ENCODE measurements at places on chromosomes 2 and 18.

GRCh38 chr18:78144669-78145068 lies 834.9 kb upstream of the SALL3 start:
- DNase-seq, result no peak

GRCh38 chr18:10130606-10131005 lies 216.8 kb downstream of the VAPA start:
- DNase-seq, result no peak

DNA sequence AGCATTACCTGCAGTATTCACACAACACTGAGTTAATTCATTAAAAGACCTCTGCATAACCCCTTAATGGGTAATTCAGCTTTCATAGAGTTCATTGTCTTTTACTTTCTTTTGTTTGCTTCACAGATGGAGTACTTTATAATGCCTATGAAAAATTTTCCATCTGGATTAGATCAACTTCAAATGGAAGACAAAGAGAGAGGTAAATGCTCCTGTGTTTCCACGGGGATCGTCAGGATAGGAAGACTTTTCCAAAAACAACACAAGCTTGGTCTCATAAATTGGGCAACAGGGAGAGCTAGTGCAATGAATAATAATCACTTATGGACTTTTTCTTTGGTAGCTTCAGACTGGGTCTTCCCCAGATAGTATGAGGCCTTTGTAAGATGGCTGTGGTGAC lies 100.7 kb downstream of the ICOS start:
- DNase-seq, result no peak

DNA sequence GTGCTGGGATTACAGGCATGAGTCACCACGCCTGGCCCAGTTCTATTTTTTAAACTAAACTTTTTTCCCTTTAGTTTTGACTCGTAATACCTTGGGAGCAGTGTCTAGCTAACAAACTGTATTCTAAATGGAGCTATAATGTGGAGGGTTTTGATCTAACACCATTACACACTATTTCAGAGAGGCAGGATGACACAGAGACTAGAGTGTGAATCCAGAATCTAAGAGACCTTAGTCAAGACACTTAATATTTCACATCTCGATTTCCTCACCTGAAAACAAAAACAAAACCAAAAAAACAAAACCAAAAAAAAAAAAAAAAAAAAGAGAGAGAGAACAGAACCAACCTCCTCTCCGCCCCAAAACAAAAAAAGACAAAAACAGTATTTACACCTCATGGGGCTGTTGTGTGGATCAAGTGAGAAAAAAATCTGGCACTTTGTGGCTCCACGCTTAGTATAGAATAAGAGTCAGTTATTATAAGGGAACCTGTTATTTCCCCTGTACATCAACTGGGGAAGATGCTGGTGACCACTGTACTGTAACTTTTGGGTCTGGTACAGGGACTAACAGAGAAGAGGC lies 31.3 kb downstream of the DARS1 start:
- DNase-seq, result no peak

DNA sequence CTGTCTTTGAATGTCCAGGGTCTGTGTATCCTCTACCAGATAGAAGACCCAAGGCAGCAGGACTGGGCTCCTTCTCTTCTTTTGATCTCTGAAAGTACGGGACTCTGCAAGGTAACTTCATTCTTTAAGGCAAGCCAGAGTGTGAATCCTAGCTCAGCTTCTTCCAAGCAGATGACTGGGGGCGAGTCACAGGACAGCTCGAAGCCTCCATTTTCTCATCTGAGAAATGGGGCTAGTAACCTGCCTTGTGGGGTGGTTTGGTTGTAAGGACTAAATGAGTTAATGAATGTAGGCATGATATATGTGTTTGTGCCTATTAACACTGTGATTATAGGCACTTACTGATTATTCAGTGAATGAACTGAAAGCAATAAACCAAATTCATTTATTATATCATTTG lies 46.7 kb downstream of the DGKD start:
- no peak for DNase-seq

DNA sequence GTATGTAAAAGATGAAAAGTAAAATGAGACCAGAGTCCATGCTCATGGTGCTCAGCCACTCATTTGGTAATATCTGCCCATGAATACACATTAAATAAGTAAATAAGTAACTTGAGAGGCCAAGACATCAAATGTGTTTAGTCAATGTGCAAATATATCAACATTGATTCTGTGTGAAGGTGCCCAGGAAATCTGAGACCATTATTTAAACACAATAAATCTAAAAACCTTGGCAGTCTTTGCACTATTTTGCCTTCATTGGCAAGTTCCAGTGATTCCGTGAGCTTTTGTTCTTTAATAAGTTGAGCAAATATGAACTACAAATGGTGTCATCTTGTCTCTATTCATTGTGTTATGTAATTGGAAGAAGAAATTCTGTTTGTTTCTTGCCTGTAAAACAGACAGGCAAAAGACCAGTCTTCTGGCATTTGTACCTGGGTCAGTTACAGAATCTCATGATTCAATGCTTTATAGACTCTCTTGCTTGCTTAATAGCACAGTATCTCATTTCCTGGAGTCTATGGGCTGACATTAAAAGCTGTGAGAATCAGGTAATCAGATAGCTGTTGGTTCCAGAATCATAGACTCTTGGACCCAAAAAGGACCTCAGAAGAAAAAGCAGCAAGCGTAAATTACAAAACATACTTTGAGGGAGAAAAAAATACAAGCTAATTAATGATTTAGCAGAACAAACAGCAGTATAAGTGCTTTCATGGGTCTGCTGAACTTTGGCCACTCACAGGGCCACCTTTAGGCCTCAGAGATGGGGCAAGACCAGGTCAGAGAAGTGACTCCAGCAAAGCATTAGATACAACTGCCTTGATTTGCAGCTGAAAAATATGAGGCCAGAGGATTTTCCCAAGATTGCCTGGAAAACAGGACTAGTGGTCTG lies 20.0 kb upstream of the SERPINB3 start:
- no peak for DNase-seq

DNA sequence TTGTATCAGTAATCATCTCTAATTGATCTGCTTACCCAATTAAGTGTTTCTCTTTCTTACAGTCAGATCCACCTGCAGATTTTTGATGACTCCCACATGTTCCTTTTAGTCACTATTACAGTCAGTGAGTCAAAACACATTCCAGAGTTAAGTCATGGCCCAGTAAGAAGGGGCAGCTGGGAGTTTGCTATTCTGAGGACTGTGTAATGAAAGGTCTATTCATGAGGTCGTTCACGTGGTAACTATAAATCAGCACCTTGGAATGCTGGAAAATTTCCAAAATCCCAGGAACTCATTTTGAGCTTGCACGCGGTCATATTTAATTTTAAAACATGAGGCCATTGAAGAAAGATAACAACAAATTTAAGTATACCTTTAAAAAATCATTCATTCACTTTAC lies 252.5 kb downstream of the XIRP2 start:
- no peak for DNase-seq

DNA sequence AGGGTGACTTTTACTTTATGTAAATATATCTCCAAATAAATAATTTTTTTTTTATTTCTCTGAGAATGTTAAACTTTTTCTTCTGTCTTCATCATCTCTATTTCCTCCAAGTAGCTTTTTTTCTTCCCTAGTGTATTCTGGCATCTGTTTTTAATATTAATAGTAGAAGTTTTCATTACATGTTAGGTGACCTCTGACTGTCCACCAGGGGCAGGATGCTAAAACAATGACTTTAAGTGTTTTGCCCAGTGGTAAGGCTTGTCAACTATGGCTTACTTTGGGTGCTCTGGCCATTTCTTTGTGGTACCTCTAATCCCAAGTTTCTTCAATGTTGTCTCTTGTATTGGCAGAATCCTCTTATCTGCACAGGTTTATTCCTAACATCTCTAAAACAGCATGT lies 127.1 kb downstream of the SRBD1 start:
- peak; percentile 36 for DNase-seq

DNA sequence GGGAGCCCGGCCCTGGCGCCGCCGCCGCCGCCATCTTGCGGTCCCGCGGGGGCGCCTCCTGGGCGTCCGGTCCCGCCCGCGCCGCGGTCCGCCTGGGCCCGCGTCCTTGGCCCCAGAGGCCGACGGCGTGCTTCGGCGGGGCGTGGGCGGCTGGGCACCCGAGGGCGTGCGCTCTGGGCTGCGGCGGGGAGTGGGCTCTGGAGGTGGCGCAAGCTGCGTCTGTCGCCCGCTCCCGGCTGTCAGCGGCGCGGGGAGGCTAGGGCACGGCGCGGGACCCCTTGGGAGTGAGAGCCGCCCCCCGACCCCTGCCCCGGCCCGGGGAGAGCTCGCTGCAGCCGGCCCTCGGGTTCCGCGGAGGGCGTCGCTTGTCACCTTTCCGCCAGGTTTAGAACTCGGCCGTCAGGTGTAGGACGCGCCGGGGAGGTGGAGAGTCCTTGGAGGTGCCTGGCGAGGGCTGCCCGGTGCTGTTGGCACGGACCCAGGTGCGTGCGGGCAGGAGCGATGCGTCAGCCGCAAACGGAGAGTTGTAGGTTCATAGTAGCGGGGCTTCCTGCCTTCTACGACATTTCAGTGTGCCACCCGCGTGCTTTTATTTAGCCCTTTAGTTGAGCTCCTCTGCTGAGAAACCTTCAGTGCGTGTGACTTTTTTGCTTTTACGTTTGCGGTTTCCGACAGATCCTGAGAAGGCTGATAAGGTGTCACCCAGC lies 921 bp downstream of the VAPA start:
- peak; percentile 95 for DNase-seq

DNA sequence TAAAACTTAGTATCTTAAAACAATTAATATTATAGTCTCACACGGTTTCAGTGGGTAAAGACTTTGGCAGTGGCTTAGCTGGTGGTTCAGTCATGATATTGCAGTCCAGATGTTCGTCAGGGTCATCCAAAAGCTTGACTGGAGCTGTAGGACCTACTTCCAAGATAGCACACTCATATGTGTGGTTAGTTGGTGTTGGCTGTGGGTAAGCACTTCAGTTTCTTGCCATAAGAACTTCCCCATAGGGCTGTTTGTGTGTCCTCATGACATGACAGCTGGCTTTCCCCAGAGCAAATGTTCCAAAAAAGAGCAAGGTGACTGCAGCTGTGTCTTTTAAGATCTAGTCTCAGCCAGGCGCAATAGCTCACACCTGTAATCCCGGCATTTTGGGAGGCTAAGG lies 48.5 kb upstream of the EPC2 start:
- DNase-seq, result peak; percentile 21

DNA sequence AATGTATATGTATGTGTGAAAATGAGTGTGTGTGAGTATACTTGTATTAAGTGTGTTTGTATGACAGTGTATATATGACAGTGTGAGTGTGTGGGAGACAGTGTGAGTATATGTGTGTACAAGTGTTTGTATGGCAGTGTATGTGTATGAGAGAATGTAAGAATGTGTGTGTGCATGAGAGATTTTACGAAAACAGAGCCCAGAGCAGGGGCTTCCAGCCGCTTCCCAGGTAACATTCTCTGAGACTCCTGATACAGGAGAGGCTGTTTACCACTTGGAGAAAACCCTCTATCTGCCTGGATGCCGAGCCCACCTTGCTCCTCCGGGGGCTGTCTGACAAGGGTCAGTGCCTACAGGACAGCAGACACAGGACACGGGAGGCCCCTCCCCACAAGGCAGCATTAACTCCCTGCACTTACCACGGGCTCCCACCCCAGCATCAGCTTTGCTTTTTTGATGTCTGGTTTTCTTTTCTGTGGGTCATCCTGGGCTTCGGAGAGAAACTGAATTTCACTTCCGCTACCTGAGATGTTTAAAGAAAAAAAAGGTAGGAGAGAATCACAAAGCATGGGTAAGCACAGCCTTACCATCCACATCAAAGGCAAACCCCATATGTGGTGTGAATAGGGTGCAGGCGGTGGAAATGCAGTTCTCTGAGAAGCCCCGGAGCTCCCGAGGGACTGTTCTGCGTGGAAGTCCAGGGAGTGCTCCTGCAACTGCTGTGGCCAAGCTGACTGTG lies 97.6 kb downstream of the UXS1 start:
- DNase-seq, result no peak

DNA sequence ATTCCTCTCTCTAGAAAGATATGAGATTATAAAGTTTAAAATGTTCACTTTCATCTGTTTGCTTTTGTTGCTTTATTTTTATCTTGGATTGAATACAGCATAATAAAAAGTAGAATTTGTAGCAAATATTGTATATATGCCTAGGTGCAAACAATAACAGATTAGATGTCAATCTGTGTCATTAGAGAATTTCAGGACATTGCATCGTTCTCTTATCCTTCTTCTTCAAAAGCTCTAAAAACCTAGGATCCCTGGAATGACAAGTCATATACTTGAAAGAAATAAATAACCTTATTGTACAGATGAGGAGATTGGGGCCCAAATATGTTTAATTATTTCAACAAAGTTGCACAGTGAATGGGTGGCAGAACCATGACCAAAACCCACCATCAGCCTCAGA lies 102.8 kb upstream of the BZW1 start:
- no peak for DNase-seq

GRCh38 chr18:49648326-49648725 lies 86.5 kb downstream of the LIPG start:
- DNase-seq, result no peak

GRCh38 chr2:15141211-15141610 lies 419.9 kb downstream of the NBAS start:
- no peak for DNase-seq

GRCh38 chr2:49123600-49123999 lies 30.7 kb downstream of the FSHR start:
- no peak for DNase-seq

- no peak for DNase-seq
Measured at GRCh38 chr2:158100411-158100810, 1.3 kb upstream of the UPP2 start.

- no peak for DNase-seq
Measured at GRCh38 chr2:16028644-16029043, 88.3 kb downstream of the MYCN start.

DNA sequence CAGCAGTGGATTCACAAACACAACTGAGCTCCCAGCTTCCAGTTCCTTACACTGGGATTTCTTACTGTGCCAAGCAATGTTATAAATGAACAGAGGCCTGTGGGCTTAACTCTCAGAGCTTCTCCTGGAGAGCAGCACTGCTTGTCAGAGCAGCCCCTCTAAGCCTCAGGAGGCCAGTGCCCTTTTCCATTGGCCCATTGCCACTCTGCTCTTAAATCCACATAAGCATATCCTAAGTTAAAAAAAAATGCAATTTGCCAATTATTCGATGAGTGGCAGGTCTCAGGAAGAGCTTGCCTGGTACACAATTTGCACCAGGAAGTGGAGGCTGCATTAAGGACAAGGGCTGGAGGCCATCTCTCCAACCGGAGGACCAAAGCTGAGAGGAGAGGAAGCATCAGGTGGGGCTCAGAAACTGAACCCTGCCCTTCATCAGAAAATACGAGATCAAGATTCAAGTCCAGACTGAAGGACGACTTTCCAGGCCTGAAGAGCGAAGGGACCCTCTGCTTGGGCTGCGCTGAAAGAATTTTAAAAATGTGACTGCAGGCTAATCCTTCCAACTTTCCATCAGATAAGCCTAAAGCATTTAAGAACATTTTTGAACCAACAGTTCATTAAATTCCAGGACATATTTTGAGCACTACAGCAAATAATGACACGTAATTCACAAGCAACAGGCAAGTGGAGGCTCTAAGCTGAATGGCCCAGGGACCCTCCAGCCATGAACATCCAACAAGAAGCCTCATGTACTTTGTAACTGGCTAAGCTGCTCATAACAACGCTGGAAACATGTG lies 28.4 kb upstream of the PXDN start:
- DNase-seq, result no peak

GRCh38 chr2:134866498-134867099 lies 28.2 kb downstream of the ACMSD start:
- DNase-seq, result no peak
